COR-L47 (cell line): ENCODE measurements at places on chromosomes 3 and 15.

GRCh38 chr15:63042877-63043334, 359 bp downstream of the TPM1 start:
- DNase-seq, result no peak

DNA sequence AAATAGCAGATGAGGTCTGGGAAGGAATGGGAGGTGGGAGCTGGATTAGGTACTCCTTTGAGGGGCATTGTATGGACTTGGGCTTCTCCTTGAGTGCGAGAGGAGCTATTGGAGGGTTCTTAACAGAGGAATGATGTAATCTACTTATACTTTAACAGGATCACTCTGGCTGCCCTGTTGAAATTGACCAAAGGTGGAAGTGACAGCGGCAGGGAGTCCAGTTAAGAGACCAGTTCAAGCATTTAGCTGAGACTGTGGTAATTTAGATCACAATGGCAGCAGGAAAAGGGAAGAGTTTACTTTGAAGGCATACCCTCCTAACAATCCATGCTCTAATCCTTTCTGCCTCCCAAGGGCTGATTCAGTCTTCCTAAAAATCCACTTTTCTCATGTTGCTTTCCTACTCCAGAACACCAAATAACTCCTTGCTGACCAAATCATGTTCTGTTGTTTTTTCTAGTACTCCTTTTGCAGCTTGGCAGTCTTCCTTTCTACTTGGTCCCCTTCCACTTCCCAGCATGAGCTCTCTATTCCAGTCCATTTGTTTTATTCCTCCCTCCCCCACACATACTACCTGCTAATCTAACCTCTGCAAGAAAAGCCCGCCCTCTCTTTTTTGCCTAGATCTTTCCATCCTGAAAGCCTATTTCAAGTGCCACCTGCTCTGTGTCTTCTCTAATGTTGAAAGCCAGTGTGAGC, 139.4 kb downstream of the NECTIN3 start:
- DNase-seq, result no peak

DNA sequence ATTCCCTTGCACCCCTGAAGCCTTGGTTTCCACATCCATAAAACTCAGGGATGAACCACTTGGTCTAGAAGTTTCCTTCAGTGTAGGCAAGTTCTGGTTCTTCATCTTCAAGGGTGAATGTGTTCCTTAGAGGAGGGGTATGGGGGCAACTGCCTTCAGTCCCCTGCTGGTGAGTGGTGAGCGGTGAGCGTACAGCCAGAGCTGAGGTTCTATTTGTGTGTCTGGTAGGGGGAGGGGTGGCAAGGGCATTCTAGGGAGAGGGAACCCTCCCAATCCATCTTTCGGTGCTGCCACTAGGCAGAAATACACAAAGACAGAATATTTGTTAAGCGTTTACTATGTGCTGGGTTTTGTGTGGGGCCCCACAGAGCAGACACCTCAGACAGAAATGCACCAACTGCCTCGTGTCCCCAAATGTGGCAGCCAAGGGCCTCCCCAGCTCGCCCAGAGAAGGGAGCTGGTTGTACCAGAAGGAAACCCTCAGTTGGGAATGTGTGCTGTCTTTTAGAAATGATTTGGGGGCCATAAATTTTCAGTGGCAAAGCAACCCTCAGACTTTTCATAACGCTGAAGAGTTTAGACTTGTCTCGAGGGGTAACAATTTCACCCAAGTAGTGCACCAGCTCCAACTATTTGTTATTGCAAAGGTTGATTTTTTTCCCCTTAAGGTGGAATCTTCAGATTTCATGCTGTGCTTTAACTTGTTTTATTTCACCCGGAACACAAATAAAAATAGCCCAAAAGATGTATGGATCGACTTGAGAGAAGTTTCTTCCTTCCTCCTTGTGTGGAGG, 137.6 kb downstream of the FBLN2 start:
- no peak for DNase-seq

- no peak for DNase-seq
These were observed 891 bp downstream of the NXPE3 start for GRCh38 chr3:101779822-101780381.

DNA sequence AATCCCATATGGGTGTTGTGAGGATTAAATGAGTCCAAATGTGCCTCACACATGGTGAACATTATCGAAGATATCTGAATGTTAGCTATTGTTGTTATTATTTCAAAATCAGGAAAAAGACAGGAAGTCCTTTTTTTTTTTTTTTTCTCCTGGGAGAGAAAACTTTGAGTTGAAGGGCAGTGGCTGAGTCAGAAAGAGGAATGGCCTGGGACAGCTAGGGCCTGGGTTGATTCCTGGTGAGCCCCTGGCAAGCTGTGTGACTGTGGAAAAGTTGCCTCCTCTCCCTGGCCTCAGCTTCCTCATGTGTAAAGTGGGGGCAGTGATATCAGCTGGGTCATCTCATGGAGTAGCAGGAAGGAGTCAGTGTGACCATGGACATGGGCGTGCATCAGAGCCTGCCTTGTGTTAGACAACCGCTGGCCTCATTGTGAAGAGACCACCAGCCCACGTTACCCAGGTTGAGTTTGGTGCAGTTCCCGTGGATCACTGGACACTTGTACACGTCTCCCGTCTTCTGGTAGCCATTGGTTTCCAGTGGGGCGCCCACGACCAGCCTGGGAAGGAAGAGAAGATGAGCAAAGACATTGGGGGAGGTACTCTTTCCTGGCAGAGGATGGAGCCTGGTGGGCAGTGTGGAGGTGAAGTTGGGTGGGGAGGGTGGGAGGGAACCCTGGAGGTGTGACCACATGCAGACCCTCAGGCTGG, 63.1 kb downstream of the ITGA11 start:
- DNase-seq, result no peak

DNA sequence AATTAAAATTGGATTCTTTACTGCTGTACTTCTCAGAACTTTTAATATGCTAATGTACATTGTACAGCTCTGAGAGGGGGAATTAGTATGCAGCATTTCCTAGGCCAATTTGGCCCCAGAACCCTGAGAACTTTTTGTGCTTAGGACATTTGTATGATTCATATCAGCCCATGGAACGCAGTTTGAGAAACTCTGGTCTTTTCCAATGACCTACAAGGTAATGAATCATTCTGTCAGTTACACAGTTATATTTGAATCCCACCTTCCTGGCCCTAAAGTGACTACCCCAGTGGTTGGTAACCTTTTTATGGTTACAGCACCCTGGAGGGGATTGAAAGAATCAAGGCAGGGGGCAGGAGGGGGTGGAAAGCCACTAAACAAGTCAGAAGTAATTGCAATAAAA, 25.6 kb upstream of the KBTBD12 start:
- DNase-seq, result no peak

GRCh38 chr15:88730751-88731150, 72.5 kb upstream of the ACAN start:
- no peak for DNase-seq

DNA sequence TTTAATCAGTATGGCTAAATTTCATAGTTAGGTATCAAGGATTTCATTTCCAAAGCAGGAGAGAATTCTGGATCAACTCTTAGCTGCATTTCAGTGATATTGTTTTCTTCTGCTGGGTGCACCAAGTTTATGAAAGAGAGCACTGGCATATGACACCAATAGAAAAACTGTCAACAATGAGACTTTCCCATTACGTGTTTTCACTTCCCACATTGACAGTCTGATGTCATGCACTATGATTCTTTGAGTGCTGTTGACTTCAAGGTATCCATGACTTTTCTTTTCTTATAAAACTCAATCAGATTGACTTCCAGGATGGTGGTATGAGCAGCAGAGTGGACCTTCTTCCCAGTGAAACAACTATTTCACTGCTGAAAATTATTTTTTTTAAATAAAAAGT, 476.1 kb downstream of the EDEM1 start:
- no peak for DNase-seq

DNA sequence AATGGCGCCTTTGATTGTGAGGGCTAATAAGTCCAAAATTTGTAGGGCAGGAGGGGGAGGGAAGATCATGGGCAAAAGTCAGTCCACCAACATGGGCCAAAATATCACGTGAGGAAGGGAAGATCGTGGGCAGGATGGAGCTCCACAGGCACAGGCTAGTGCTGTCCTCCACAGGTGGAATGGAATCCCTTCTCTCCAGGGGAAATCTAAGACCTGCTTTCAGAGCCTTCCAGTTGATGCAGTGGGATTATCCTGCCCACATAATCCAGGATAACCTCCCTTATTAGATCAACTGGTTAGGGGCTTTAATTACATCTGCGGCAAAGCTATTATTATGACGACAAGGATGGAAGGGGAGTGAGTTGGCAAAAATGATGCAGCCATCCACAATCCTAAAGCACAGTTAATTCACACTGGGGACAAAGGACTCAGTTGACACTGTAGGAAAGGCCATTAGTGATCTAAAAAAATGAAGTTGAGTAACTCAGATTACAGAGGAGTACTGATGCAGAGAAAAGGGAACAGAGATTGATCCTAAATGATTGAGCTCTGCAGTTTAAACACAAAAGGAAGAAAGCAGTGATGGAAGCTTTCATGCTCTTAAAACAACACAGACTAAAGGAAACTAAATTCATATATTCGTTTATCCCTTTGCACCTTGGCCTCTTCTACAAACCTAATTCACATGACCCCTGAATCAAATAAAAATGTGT, 159.8 kb downstream of the AKAP13 start:
- no peak for DNase-seq

GRCh38 chr3:147405231-147406027, 914 bp downstream of the ZIC4 start:
- DNase-seq, result no peak

DNA sequence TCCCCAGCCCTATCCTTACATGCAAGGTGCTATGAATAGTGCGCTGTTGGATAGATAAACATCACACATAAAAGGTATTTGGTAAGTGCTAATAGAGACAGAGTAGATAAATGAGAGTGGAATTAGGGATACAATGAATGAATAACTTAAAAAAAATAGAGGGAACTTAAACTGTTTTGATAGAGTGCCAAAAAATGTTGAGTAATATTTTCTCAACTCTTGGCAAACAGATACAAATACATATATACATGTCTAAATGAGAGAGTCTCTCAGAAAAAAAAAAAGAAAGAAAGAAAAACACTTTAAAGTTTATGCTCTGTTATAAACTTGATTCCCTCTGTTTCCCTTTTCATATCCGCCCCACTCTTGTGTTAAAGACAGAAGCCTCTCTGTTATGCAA, 667.4 kb downstream of the ROBO2 start:
- no peak for DNase-seq
